ENCODE measurements at places on chromosomes 6 and 20. TPM values are rescaled to one million over a fixed set of nuclear protein-coding genes. Genes with fewer than 3 reads are reported as not detected.
A peak's percentile ranks its signal among the peaks of the same experiment; 100 is the strongest.

The TMEM217 gene
- total RNA-seq = 1.6 TPM

DNA sequence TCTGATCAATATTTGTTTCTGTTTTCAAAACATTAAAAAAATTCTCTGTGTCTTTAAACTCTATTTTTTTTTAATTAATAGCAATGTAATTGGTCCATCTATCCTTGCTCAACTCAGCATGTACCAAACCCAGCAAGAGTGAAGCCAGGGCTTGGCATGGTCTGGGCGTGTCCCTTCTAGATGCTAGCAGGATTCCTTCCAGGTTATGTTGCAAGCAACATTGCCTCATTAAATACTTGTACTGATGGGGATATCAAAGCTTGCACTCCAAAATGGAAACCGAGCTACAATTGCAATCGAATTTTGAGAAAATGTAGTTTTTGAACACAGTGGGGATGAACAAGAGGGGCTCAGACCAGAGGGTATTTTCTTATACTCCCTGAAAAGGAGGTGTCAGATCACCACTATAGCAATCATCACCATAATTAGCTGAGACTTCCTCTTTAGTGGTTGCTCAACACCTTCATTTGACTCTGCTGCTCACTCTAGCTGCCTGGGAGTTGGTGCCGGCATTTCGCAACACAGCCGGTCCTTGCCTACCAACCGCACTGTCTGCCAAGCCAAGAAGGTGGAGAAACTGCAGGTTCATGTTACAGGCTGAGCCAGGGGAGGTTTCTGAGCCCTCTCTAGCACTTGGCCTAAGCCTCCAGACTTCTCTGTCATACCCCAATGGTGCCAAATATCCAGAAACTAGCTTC is 67.8 kb upstream of the RALGAPA2 start:
- peak; percentile 88 for DNase-seq

GRCh38 chr20:7980332-7981046 is 39.1 kb downstream of the TMX4 start:
- peak; percentile 46 for DNase-seq

The KHDC1L gene
- not detected for total RNA-seq

The GNMT gene
- total RNA-seq = not detected

DNA sequence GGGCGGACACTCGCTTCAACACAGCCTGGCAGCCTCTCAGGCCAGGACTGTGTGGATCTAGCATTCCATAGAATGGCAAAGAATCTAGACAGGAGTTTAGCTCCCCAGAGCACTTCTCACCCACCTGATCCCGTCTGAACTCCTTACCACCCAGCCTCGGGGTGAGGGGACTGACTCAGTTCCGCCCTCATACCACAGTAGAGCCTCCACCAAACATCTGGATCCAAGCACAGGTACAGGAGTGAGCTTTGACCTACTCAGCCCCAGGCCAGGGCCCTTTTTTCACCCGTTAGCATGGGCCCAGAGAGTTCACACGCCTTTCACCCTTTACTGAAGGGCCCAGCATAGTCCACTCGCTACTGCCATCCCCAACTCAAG is 715 bp downstream of the PSMF1 start:
- no peak for DNase-seq

The GPLD1 gene
- not detected for total RNA-seq

DNA sequence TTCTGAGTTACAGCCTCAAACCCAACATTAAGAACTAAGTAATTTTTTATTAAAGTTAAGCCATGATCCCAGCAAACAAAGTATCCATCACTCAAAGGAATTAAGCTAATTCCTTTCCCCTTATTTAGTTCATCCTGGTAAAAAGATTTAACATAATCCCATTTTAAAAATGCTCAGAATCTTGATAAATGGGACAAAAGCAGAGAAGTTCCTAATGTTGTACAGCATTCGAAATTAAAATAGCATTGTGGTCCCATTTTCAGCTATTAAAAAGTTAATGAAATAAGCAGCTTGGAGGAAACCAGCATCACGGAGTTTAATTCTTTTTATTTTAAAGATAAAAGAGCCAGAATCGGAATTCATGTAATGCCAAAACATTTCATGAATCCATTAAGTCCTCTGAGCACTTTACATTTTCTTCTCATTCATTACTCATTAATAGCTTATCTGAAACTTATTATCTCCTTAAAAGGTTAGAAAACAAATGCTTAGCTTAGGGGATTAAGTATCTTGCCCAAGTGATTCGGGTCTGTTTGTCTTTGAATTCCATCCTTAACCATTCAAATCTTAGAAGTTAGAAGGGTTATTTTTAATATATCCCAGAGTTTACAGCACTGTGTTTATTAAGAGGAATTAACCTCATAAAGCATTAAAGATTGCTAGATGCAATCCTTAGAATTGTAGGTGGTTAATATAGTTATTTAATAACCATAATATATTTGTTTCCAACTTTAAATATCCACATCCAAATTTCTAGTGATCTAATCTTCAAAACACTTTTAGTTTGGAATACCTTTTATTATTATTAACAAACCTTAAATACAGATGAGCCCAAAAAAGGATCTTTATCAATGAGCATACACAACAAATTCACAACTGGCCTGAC is 11.2 kb downstream of the RBM39 start:
- no peak for DNase-seq

GRCh38 chr20:24915440-24915839 is 33.6 kb upstream of the CST7 start:
- DNase-seq = no peak
